GM12878 (cell line): ENCODE measurements at places on chromosomes 16 and 17.
A peak's percentile ranks its signal among the peaks of the same experiment; 100 is the strongest.

DNA sequence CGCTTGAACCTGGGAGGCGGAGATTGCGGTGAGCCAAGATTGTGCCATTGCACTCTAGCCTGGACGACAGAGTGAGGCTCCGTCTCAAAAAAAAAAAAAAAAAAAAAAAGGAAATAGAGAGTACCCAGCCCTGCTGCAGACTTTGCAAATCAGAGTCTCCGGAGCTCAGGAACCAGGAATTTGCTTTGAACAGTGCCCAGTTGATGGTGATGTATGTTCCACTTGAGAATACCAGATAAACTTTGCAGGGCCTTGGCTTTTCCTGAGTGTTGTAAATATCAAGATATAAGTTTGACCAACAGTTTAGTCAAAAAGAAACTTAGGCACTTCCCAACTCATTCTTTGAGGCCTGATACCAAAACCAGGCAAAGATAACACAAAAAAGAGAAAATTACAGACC lies 30.6 kb upstream of the MAP3K14 start:
- no peak for DNase-seq

DNA sequence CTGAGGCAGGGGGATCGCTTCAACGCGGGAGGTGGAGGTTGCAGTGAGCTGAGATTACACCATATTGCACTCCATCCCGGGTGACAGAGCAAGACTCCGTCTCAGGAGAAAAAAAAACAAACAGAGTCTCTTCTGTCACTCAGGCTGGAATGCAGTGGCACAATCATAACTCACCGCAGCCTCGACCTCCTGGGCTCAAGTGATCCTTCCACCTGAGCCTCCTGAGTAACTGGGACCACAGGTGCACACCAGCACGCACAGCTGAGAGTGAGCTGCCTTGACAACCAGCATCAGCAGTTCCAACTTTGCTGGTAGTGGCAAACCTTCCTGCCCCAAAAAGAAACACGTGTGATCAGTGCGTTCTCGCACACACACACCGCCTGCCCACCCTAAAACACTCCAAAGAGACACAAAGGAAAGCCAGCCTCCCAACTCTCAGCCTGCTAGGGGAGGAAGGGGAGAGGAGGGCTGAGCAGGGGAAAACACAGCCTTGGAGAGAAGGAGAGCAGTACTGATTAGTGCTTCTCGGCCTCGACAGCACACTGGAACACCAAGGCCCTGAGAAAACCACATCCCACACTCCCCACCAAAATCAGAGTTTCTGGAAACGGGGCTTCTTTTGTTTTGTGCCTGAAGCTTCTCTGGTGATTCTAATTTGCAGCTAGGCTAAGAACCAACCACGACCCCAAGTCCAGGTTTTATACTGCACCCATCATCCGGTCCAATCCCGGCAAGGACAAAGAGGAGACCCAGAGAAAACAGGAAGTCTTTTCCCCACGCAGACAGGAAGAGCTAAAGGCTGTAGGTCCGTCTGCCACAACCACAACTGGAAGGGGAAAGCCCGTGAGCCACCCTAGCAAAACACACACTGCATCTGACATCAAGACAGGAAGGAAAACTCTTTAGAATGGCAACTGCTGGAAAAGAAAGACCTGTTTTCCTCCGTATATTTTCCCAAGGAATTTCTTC lies 28.8 kb downstream of the ZCCHC14 start:
- DNase-seq = no peak

GRCh38 chr16:27718201-27719105 lies 168.5 kb downstream of the KATNIP start:
- no peak for DNase-seq

- no peak for DNase-seq
Observed at GRCh38 chr17:32102646-32103186, 39.6 kb upstream of the RHOT1 start.

- no peak for DNase-seq
Observed at GRCh38 chr16:30065943-30066760, 592 bp downstream of the ALDOA start.

DNA sequence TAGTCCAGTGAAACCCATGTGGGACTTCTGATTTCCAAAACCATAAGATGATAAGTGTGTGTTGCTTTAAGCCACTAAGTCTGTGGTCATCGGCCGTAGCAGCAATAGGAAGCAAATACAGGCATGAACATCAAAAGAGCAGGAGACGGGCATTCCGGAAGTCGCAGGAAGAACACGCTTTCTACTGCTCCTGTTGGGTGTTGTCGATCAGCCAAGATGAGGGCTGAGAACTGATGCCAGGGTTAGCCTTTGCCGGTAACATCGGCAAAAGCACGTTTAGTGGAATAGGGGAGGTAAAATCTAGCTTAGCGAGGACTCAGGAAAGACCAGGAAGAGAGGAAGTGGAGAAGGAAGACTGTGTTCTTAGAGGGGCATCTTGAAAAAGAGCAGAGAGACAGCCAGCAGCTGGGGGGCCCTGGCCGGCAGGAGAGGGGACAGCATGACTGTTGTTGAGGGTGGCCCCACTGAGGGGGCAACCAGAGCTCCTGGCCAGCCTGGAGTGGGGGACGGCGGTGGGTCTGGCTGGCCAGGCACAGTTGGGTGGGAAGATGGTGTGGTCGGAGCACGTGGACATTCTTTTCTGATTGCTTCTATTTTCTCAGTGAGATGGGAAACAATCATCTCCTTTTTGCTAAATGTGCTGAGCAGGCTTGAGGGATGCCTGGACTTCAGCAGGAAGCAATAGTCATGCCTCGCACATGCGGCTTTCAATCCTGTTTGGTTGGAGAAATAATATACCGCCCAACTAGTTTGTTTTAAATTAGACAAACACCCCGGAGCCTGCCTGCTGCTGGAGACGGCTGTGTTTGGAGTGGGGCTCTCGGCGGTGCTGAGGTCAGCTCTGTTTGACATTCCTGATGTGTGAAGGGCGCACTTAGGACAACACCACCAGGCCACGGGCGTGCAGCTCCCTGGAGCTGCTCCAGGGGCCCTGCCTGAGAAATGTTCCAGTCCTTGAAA lies 109.9 kb downstream of the METRNL start:
- no peak for DNase-seq

DNA sequence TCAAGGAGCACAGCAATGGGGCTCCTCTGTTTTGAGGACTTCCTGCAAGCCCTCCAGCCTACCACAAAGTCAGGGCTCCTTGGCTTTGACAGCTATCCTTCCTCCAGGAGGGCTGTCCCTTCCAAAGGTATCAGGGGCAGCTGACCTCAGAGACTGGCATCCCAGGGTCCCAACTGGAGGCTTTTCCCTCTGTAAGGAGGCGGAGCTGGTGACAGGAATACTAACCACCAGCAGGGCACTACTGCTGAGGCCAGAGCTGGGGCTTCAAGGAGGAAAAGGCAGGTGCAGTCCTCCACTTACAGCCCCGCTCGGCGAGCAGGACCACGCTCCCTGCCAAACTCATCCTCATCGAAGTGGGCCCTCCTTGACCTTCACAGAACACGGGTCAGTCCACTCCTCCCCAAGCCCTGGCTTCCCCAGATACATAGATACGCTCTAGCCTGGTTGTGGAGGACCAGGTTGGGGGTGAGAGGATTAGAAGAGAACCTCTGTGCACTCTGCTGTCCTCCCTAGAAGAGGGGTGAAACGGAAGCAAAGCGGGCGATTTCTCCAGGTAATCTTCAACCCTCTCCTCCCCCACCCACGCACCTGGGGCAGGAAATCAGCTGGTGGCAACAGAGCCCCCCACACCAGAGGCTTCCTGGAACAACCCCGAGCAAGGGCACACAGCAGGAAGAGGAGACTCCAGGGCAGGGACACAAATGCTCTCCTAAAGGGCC lies 20.5 kb downstream of the ST3GAL2 start:
- DNase-seq = no peak

DNA sequence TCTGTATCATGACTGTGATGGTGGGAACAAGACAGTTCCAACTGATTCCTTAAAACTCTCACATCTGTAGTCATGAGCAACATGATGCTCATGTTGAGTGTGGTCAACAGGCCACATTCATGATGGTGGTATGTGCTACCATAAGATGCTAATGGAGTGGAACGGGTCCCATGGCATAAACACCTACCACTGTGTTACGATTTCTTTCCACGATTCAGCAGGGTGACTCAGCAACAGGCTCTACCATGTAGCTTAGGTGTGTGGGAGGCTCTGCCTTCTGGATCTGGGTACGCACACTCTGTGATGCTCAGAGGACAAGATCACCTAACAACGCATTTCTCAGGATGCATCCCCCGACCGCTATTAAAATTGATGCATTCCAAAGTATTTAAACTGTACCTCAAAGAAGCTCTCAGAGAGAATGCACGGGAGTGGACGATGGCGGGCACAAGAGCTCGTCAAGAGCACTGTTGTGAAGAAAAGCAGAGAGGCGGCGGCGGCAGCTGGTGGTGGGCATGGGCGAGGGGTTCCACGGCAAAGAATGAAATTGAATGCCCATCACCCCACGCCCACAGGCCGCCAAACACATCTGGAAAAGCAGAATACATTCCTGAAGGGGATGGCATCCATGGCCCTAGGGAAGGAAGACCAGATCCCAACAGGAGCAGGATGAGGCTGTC lies 133.3 kb downstream of the ZNF778 start:
- DNase-seq = no peak

GRCh38 chr17:43701318-43701743 lies 39.6 kb upstream of the MEOX1 start:
- DNase-seq = peak; percentile 45

- no peak for DNase-seq
Observed at GRCh38 chr17:58046239-58047094, 36.8 kb upstream of the DYNLL2 start.

DNA sequence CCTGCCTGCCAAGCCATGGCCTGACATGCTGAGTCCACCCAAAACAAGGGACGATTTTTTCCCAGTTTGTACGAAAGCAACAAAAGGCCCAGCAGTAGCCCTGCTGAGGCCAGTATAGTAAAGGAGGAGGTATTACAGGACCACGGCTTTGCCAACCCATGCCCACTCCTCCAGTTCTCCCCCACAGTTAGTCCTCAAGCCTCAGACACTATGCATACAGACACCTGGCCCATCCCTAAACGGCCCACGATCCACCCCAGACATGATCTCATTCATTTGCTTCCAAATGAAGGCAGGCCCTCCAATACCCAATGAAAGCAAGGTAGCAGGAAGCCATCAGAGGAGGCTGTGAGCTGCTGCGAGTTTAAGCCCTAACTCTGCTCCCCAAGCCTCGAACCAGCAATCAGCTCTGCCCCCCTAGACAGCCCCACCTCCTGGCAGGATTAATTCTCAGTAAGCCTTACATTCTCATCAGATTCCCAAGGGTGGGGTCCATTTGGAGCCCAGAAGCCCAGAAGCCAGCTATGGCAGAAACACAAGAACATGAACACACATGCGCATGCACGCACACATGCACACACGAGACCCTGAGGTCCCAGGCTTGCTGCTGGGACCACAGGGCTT lies 4.9 kb downstream of the HDAC5 start:
- no peak for DNase-seq

- DNase-seq = peak; percentile 52
Observed at GRCh38 chr16:77963185-77964044, 58.9 kb upstream of the CLEC3A start.

DNA sequence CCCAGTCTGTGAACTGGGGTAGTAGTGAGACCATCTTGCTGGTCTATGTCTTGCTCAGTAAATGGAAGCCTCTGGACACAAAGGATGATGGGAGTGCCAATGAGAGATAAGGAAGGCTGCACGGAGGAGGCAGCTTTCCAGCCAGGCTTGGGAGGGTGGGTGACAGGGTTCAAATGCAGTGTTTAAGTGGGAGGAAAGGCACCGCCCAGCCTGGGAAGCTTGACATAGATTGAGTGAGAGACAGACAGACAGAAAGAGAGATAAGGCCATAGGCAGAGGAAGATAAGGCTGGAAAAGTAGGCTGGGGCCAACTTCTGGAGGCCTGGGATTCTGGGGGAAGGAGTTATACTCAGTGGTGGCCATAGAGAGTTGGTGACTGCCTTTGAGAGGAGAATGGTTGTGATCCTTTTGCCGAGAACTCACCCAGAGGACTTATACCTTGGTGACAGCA lies 7.2 kb upstream of the COL1A1 start:
- DNase-seq = no peak

GRCh38 chr17:78759969-78760352 lies 22.1 kb downstream of the CYTH1 start:
- no peak for DNase-seq

- DNase-seq = no peak
Observed at GRCh38 chr16:8924214-8924613, 39.5 kb downstream of the USP7 start.

- DNase-seq = no peak
Observed at GRCh38 chr17:40430272-40431230, 12.7 kb upstream of the IGFBP4 start.

DNA sequence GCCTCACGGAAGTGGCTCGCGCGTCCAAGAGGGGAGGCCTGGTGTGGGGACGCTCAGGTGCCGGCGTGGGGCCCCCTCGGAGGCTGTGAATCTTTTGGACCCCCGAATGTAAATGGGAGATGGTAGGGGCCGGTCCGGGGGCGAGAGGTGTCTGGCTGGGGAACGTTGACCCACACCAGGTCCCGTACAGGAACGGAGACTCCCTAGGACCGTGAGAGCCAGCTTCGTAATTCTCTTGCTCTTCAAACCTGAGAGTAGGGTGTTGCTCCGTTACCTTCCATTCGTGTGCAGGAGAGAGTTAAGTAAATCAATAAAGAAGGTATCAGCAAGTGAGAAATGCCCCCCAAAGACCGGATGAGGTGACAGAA lies 481 bp downstream of the LYRM1 start:
- DNase-seq = no peak

- no peak for DNase-seq
Observed at GRCh38 chr17:59719526-59719925, 12.1 kb downstream of the VMP1 start.

DNA sequence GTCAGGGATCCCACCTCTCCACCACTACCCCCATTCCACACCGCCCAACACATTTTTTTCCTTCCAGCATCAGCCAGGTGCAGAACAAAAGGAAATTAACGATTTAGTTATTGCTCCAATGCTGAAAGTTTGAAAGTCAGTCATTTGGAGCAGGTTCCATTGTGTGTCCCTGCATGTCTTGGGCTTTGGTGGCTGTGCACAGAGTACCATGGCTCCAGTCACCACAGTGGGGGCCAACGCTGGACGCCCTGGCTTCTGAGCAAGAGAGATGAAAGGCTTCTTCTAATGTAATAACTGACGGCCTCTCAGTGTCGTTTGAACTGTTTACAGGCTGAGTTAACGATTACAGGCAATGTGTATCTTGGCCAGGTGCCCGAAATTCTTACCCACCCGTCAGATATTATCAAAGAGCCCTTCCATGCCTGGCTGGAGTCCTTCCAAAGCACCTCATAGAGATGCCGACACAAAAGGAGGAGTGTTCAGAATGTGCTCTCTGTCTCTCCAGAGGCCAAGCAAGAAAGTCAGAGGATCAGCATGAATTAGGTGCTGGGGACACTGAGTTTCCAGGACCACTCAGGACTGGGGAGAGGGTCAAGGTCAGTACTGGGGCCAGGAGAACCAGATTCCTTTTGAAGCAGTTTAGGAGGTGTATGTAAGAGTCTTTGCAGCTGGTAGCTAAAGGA lies 25.9 kb downstream of the RNF43 start:
- DNase-seq = no peak

GRCh38 chr16:53829186-53829747 lies 125.3 kb downstream of the FTO start:
- DNase-seq = no peak

- DNase-seq = no peak
Observed at GRCh38 chr17:70875729-70876310, 706.5 kb downstream of the KCNJ2 start.

- no peak for DNase-seq
Observed at GRCh38 chr16:66508248-66508913, 41.5 kb downstream of the TK2 start.

- DNase-seq = no peak
Observed at GRCh38 chr16:35752773-35753558, 2293.6 kb downstream of the TP53TG3F start.
